ENCODE measurements at places on chromosomes 2 and 18.

DNA sequence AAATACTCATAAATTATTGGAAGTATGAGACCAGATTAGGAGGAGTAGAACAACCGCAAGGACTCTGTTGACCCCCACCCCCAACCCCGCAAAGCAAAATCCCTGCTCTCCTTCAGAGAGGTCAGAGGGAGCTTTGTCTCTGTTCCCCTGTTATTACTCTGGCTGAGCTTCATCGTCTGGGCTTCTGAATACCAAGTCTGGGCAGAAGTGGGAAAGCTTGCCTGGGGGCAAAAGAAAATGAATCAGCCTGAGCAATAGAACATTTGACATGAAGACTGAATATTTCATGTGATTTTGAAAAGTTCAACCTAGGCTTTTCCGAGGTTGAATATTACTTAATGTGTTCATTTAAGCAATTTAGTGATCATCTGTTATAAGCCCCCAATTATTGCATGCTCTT, 114.6 kb upstream of the ARHGAP28 start:
- no peak for DNase-seq

- DNase-seq, result no peak
These were observed 55.5 kb upstream of the ZDBF2 start for GRCh38 chr2:206218796-206219499.

GRCh38 chr2:119109866-119110265, 48.7 kb downstream of the C1QL2 start:
- DNase-seq, result no peak

GRCh38 chr2:24304098-24304497, 56.2 kb downstream of the ITSN2 start:
- DNase-seq, result no peak

Data from stimulated activated CD4-positive, alpha-beta T cell treated with anti-CD3 and anti-CD28 coated beads, Interleukin-1b, Interleukin-23, amount 100 ng/mL, for 1 hour (primary cell).